KG1 (cell line): ENCODE measurements at places on chromosomes 7 and 10.
A peak's percentile ranks its signal among the peaks of the same experiment; 100 is the strongest.

- DNase-seq: no peak
Observed at GRCh38 chr10:53153831-53154230, 381.2 kb upstream of the MBL2 start.

DNA sequence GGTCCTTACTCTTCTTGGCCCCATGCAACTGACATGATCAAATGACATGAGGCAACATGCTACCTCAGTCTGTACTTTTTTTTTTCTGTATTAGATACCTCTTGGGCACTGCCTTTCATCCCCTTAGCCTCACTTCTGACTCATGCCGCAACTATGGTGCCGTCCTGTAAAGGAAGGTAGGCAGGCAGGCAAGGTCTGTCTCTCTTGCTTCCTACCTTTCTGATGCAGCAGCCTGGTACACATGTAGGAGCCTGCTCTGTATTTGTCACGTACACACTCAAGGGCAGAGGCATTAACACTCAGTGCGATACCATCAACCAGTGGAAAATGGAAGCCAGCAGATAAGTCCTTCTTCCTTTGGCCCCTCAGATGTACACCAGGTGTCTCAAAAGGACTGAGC is 146.7 kb downstream of the ATE1 start:
- no peak for DNase-seq

- DNase-seq: no peak
Observed at GRCh38 chr7:2109251-2109872, 123.4 kb downstream of the MAD1L1 start.

DNA sequence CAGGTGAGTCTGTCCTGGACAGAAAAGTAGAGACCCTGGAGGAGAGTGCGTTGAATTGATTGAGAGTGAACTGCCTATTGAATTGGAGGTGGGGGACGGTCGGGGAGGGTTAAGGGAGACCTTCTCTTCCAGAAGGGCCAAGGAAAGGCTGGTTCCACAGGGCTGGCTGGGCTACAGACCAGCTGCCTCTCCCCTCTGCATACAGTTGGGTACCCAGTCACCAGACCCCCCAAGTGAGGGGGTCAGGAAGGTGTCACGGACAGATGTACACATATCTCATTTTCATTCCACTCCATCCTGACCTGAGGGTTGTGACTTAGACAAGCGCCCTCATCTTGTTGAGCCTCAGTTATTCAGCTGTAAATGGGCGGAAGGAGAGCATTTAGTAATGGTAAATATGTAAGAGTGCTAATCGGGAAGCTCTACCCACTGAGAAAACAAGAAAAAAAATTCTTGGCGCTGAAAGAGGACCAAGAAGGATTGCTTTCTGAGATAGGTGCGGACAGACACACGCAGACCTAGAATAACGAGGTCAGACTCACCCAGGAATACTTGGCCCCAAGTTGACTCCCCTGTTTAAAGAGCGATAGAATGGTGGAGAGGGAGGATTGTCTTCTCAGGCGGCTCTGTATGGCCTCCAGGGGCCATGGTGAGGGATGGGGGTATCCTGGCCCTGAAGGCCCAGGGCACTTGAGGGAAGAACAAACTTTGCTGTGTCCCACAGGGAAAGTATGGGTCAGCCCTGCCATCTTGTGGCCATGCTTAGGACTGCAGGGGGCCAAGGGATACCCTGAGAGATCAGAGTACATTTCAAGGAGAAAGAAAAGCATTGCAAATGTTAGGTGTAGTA is 7.2 kb upstream of the MBL2 start:
- peak; percentile 65 for DNase-seq

- no peak for DNase-seq
Observed at GRCh38 chr10:51468424-51468823, 231.0 kb downstream of the CSTF2T start.

GRCh38 chr10:132291826-132292225 is 15.9 kb downstream of the STK32C start:
- DNase-seq: no peak
